ENCODE measurements at places on chromosomes 4 and X. TPM values are rescaled to one million over a fixed set of nuclear protein-coding genes. Genes with fewer than 3 reads are reported as not detected.

F9 gene
- total RNA-seq, result not detected

DNA sequence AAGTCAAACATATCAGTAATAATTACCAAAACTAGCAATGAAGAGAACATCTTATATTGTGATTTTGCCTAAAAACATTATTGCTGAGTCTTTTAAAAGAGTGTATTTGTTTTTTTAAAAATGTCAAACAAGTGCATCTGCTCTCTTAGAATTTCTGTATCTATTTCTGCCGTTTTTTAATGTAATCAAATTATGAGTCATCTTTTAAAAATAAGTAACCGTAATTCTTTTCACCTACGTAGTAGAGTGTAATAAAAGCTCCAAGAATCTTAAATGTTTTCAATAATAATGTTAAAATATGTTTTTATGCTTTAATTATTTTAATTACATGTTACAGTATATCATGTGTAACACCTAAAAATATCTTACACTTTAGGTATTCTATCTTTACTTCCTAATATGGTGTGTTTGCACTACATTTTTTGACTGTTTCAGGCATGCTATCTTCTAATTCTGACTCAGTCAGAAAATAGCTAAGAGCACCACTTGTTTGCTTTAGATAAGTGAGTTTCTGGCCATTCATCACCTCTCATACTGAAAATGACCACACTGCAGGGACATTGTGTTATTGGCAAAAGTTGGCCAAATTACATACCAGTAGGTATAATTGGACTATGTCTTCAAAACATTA, 368.5 kb downstream of the PCDH7 start:
- H3K27me3 ChIP-seq, result no peaks in the 10 kb centered on the region
- no peaks in the 10 kb centered on the region for H3K36me3 ChIP-seq
- no peaks in the 10 kb centered on the region for H3K4me1 ChIP-seq
- no peak for DNase-seq

ARHGAP4 gene
- total RNA-seq, result 124 TPM

- no peaks in the 10 kb centered on the region for H3K36me3 ChIP-seq
- DNase-seq, result no peak
- H3K4me1 ChIP-seq, result no peaks in the 10 kb centered on the region
- no peak overlapping the region for H3K4me3 ChIP-seq
- no peak overlapping the region for H3K27ac ChIP-seq
- H3K27me3 ChIP-seq, result no peaks in the 10 kb centered on the region
Observed at GRCh38 chr4:55032179-55032578, 93.2 kb downstream of the KDR start.

DNA sequence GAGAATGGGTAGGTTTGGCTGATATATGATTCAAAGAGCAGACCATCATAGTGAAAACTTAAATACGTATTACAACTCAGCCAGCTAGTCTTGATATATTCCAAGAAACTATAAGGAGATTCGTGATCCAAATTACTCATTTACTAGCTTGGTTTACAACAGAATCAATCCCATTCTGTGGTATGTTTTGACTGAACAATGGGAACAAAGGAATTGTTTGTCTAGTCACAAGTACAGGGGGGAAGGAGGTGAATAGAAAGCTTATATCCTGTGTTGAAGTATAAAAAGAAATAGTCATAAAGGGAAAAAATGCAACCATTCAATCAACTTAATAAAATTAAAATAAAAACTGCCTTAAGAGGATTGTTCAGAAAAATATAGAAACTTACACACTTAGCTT, 17.0 kb downstream of the C4orf54 start:
- no peak overlapping the region for H3K4me3 ChIP-seq
- no peak for DNase-seq
- H3K27ac ChIP-seq, result no peak overlapping the region
- H3K36me3 ChIP-seq, result no peaks in the 10 kb centered on the region
- no peaks in the 10 kb centered on the region for H3K27me3 ChIP-seq
- no peaks in the 10 kb centered on the region for H3K4me1 ChIP-seq

- H3K36me3 ChIP-seq, result no peaks in the 10 kb centered on the region
- H3K4me3 ChIP-seq, result no peak overlapping the region
- no peaks in the 10 kb centered on the region for H3K27me3 ChIP-seq
- no peak for DNase-seq
- no peak overlapping the region for H3K27ac ChIP-seq
Observed at GRCh38 chrX:150028692-150029091, 90.4 kb upstream of the EOLA2 start.

- no peak overlapping the region for H3K4me3 ChIP-seq
- H3K27ac ChIP-seq, result no peak overlapping the region
- no peaks in the 10 kb centered on the region for H3K36me3 ChIP-seq
- no peak for DNase-seq
- H3K27me3 ChIP-seq, result no peaks in the 10 kb centered on the region
- H3K4me1 ChIP-seq, result no peaks in the 10 kb centered on the region
Observed at GRCh38 chr4:73896416-73896815, 27.2 kb downstream of the CXCL1 start.

CFAP99 gene
- total RNA-seq, result 0.07 TPM

ZNF711 gene
- total RNA-seq, result 0.07 TPM

GPR78 gene
- total RNA-seq, result not detected

DNA sequence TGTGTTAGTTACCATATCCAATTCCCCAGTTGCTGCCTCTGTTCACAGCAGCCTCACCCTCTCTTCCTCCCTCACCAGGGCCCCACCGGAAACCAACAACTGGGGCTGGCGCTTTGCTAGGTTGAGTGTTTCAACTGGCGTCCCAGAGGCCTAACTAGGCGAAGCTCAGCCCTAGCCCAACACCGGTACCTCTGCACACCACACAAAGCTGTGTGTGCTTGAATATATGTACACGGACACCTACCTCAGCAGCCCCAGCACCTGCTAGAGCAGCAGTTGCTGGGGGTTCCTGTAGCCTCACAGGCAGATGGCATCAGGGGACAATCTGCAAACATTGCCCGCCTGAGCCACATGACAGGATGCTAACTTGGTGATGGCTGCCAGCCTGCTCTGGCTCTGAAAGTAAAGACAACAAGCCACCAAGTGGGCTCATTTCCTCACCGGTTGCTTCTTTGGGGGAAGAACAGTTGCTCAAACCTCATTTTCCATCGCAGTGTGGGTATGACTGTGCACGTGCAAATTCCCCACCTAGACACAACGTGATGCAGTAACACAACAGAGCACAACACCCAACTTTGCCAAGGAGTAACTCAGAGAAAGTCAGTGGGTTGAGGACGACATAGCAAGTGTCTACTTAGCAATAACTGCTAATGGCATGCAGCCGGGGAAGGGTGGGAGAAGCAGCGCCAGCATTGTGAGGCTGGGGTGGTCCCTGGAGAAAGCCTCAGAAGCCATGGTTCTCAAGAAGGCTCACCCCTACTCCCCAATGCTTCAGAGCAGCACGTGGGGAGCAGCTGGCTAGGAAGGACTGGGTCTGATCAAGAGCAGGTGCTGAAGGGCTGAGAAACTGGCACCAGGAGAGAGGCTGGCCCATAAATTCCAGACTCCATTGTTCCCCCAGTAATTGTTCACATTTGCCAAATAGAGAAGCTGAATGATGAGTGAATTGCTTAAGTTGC, 139.5 kb downstream of the SH3KBP1 start:
- H3K27ac ChIP-seq, result peak overlapping the region; percentile 73
- H3K27me3 ChIP-seq, result no peaks in the 10 kb centered on the region
- peak overlapping the region; percentile 17 for H3K4me3 ChIP-seq
- DNase-seq, result peak; percentile 58
- H3K36me3 ChIP-seq, result peaks cover 6% of the 10 kb centered on the region

DNA sequence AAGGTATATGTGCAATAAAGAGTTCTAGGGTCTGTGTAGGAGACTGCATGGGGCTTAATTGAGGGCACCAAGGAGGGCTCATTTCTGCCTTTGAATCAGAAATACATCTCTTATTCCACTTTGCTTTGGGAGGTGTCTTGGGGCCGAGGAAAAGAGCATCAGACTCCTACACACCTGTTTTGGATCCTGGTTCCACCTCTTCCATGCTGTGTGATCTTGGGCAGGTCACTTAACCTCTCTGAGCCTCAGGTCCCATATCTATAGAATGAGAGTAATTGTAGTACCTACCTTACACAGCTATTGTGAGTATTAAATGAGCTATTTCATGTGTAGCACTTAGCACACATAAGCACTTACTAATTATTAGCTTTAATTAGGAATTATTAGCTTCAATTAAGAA, 100.6 kb downstream of the RTL5 start:
- H3K36me3 ChIP-seq, result no peaks in the 10 kb centered on the region
- no peak overlapping the region for H3K27ac ChIP-seq
- no peaks in the 10 kb centered on the region for H3K4me1 ChIP-seq
- no peak overlapping the region for H3K4me3 ChIP-seq

- H3K4me3 ChIP-seq, result no peak overlapping the region
- no peak for DNase-seq
- no peak overlapping the region for H3K27ac ChIP-seq
- no peaks in the 10 kb centered on the region for H3K27me3 ChIP-seq
- H3K4me1 ChIP-seq, result no peaks in the 10 kb centered on the region
Observed at GRCh38 chr4:119977076-119977940, 89.3 kb downstream of the MAD2L1 start.

GLUD2 gene
- 0.70 TPM for total RNA-seq

DNA sequence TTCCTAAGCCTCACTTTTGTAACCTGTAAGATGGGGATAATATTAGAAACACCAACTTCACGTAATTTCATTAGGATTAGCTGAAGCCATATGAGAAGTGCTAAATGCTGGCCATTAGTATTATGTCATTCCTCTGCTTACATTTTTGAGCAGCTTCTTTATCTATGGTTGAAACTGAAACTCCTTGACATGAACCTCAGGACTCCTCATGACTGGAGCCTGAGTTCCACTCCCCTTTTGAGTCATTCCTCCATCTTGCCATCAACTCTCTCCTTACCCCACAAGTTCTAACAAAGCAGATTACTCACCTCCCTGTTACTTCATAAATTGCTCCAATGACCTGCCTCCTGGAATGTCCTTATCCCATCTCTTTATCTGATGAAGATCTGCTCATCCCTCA, 123.2 kb upstream of the KCNIP4 start:
- H3K27ac ChIP-seq, result no peak overlapping the region
- H3K27me3 ChIP-seq, result no peaks in the 10 kb centered on the region
- H3K4me1 ChIP-seq, result no peaks in the 10 kb centered on the region
- no peak overlapping the region for H3K4me3 ChIP-seq

DNA sequence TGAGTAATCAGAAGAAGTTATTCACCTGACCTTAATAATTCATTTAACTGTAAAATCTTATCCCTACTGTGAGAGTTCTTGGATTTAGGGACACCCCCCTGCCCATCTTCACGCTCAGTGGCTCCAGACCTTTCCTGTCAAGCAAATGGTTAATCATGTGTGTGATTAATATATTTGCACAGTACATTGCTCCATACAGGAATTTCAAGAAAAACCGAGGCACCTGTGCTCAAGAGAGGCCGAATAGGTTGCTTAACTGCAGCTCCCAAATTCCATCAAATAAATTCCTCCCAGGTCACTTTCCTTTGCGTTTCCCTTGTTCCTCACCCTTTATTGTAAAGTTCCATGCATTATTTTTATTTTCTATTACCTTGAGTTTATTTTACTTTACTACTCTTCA, 119.5 kb downstream of the STOX2 start:
- no peaks in the 10 kb centered on the region for H3K27me3 ChIP-seq
- no peak overlapping the region for H3K4me3 ChIP-seq
- DNase-seq, result no peak
- H3K27ac ChIP-seq, result no peak overlapping the region
- H3K4me1 ChIP-seq, result peaks cover 12% of the 10 kb centered on the region

COMMD8 gene
- 29.0 TPM for total RNA-seq

TGIF2LX gene
- not detected for total RNA-seq

DNA sequence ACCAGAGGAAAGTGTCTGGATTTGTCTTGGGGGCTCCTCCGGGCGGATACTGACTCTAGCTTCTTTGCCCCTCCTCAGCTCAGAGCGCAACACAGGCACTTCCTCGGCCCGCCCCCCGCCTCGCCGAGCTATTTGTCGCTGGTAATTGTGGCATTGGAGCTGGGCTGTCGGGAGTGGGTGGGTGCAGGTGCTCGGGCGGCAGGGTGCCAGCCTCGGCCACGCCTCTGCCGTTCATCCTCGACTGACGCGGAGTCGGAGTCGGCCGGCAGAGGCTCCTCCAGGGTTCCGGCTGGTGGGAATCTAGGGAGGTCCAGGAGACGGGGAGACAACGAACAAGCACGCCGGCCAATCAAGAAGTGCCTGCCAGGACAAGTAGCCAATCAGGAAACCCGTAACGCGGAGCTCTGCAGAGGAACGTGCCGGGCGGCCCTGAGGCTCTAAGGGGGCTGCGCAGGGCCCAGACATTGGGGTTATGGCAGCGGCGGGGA, 3.9 kb upstream of the SYN1 start:
- peak overlapping the region; percentile 41 for H3K4me3 ChIP-seq
- H3K27me3 ChIP-seq, result no peaks in the 10 kb centered on the region
- H3K4me1 ChIP-seq, result peaks cover 8% of the 10 kb centered on the region
- no peak overlapping the region for H3K27ac ChIP-seq

DNA sequence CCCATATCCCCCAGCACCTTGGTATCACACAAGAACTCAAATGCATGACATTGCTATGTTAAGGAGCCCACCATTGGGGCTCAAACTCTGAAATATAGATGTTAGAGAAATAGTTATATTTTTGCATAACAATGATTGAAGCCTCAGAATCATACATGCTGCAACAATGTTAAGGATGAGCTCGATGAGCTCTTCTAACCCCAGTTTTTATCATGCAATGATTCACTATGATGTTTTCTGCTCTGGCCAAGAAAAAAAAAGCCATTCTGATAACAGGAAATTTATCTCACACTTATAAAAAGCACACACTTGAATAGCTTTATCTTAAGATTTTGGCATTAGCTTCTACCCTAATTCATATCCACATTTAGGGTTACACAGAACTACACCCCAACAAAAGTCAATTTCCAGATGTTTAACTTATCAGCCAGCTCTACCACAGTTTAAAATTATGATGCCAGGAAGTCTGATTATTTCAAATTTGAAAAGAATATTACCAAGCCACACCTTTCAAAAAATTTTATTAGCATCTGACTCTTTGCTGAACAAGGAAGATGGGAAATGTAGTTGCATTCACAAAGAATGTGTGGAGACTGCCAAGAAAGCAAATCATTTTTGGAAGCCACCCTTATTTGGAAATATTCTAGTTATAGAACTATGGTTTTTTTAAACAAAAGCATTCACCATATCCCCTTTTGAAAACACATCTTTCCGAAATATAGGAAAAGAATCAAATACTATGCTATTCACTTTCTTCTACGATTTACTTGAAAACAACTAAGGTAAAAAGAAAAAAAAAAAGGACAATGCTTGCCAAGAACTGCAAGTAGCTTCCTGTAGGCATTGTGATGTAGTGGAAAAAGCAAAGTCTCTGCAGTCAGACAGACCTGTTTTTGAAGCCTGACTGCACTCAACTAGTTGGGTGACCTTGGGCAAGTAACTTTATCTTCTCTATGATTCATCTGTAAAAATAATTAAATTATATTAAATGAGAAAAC, 100.8 kb upstream of the PLS3 start:
- no peaks in the 10 kb centered on the region for H3K36me3 ChIP-seq
- no peak overlapping the region for H3K4me3 ChIP-seq
- no peak overlapping the region for H3K27ac ChIP-seq
- DNase-seq, result no peak
- H3K27me3 ChIP-seq, result no peaks in the 10 kb centered on the region

- no peaks in the 10 kb centered on the region for H3K27me3 ChIP-seq
- H3K4me1 ChIP-seq, result no peaks in the 10 kb centered on the region
- H3K36me3 ChIP-seq, result no peaks in the 10 kb centered on the region
- DNase-seq, result no peak
- H3K27ac ChIP-seq, result no peak overlapping the region
Observed at GRCh38 chr4:146260521-146260920, 46.2 kb downstream of the REELD1 start.

GRCh38 chr4:80619070-80619674, 283.6 kb downstream of the CFAP299 start:
- H3K4me3 ChIP-seq, result no peak overlapping the region
- no peak overlapping the region for H3K27ac ChIP-seq
- H3K4me1 ChIP-seq, result no peaks in the 10 kb centered on the region
- no peaks in the 10 kb centered on the region for H3K36me3 ChIP-seq
- H3K27me3 ChIP-seq, result no peaks in the 10 kb centered on the region

Data from CD8-positive, alpha-beta memory T cell (primary cell).